IMR-90 (cell line): ENCODE measurements at places on chromosomes 5 and 9. TPM values are rescaled to one million over a fixed set of nuclear protein-coding genes. Genes with fewer than 3 reads are reported as not detected.

NKD2 gene
- not detected in 2 replicates for polyA plus RNA-seq

HMMR gene
- 10.6 and 13.0 TPM in 2 replicates for polyA plus RNA-seq

TAF1L gene
- not detected in 2 replicates for polyA plus RNA-seq

OBP2B gene
- not detected in 2 replicates for polyA plus RNA-seq

DNA sequence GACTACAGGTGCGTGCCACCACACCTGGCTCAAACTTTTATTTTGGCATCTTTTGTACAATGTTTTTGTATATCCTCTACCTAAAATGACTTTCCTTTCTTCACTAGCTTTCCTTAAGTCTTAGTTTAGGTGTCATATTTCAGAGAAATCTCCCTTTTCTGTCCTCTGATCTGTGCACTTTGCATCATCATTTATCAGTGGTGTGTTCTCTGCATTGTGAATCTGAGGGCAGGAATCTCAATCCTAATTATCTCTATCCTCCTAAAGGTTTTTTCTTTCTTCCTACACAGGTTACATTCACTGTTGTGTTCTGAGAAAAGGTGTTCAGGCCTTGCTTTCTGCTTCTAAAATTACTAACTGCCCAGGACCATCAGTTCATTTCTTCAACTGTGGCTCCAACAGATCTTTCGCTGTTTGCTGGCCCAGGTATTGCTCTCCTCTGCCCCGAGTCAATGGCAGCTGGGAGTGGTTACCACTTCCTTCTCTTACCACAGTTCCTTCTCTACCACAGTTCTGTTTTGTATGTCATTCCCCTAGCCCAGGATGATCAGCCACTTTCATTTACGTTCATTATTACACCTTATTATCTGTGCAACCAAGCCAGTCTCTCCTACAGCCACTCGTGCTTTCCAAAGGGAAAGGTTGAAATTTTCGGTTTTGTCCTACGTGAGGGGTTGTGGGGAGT lies 14.0 kb downstream of the TGFBR1 start:
- DNase-seq, result no peak

DNA sequence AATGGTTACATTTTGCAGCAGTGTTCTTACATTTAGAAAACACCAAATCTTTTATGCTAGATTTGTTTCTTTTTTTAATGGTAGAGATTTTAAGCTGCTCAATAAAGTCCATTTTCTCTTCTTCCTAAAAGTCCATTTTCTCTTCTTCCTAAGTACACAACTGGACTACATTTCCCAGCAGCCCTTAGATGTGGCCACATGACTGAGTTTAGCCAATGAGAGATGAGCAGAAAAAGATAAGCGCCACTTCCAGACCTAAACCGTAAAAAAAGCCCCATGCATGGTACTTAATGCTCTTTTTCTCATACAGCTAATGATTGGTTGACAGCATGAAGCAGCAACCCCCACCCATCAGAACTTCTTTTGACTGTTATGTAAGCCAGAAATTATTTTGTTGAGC lies 206.7 kb downstream of the FAM114A2 start:
- peak; percentile 49 for DNase-seq

DNA sequence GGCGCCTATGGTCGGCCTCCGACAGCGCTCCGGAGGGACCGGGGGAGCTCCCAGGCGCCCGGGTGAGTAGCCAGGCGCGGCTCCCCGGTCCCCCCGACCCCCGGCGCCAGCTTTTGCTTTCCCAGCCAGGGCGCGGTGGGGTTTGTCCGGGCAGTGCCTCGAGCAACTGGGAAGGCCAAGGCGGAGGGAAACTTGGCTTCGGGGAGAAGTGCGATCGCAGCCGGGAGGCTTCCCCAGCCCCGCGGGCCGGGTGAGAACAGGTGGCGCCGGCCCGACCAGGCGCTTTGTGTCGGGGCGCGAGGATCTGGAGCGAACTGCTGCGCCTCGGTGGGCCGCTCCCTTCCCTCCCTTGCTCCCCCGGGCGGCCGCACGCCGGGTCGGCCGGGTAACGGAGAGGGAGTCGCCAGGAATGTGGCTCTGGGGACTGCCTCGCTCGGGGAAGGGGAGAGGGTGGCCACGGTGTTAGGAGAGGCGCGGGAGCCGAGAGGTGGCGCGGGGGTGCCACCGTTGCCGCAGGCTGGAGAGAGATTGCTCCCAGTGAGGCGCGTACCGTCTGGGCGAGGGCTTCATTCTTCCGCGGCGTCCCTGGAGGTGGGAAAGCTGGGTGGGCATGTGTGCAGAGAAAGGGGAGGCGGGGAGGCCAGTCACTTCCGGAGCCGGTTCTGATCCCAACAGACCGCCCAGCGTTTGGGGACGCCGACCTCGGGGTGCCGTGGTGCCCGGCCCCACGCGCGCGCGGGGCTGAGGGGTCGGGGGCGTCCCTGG lies 561 bp downstream of the DAPK1 start:
- no peak for DNase-seq

DNA sequence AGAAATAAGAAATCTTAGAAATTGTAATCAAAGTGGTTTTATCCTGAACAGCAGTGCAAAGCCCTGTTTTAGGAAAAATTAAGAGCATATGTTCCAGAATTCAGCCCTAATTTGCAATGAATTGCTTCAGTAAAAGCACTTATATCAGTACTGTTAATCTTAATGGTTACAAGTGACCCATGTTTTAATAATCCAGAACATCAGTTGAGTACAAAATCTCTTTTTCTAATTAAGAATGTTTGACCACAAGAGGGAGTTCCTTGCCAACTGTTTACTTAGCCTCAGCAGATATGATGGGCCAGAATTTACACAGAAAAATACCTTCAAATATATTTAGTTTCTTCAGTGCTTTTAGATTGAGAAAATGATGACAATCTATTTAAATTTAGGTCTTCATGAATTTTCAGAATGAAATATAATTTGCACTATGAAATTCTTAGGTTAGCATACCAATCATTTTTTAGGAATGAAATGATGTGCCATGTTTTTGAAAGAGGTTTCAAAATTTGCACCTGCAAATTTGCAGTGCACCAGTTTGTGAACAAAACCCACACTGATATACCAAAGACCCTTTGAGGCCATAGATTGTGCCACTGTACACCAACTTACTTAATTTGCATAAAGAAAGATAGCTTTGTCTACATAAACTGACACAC lies 926.3 kb upstream of the ARRDC3 start:
- peak; percentile 59 for DNase-seq
